ENCODE measurements at places on chromosomes 13 and 19. TPM values are rescaled to one million over a fixed set of nuclear protein-coding genes. Genes with fewer than 3 reads are reported as not detected.
A peak's percentile ranks its signal among the peaks of the same experiment; 100 is the strongest.

DNA sequence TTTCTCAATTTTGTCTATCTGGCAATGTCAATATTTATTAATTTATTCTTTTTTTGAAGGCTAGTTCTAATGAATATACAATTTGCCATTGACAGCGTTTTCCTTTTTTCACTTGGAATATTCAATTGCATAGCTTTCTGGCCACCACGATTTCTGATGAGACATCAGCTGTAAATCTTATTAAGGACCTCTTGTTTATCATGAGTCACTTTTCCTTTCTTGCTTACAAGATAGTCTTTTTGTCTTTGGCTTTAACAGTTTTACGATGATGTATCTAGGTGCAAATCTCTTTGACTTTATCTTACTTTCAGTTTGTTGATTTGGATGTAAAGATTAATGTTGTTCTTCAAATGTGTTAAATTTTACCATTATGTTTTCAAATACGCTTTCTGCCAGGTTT lies 991.6 kb upstream of the SLC10A2 start:
- no peak for DNase-seq
- no peaks in the 10 kb centered on the region for H3K4me1 ChIP-seq
- H3K27ac ChIP-seq = no peak overlapping the region
- no peak overlapping the region for H3K4me3 ChIP-seq
- no peaks in the 10 kb centered on the region for H3K36me3 ChIP-seq
- H3K27me3 ChIP-seq = no peaks in the 10 kb centered on the region

ALG5 gene
- total RNA-seq = 32.8 TPM

EFNA2 gene
- 0.66 TPM for total RNA-seq

BRME1 gene
- 1.6 TPM for total RNA-seq

RGS9BP gene
- 0.32 TPM for total RNA-seq

GRCh38 chr13:28136916-28137315 lies 1.4 kb upstream of the PAN3 start:
- H3K4me3 ChIP-seq = no peak overlapping the region
- H3K4me1 ChIP-seq = no peaks in the 10 kb centered on the region
- H3K27me3 ChIP-seq = no peaks in the 10 kb centered on the region
- no peak overlapping the region for H3K27ac ChIP-seq
- no peak for DNase-seq
- no peaks in the 10 kb centered on the region for H3K36me3 ChIP-seq

KLK2 gene
- total RNA-seq = 14.7 TPM

DNA sequence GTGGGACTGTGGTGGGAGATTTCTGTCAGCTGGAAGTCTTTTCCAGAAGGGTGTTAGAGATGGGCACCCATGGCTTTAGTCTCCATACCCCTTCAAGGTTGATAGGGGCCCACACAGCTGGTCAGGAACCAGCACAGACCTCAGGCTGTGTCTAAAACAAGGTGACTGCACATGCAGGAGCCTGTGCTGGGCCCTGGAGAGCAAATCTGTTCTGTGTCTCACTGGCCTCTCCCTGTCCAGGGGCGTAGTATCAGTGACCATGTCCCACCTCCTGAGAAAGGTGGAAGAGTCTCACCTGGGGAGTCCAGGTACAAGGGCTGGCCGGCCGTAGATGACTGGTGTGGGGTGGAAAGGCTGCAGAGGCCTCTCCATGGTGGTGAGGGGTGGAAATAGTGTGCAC lies 19.4 kb downstream of the ZNF175 start:
- no peaks in the 10 kb centered on the region for H3K27me3 ChIP-seq
- DNase-seq = no peak
- H3K36me3 ChIP-seq = no peaks in the 10 kb centered on the region

NLRP9 gene
- total RNA-seq = not detected

- H3K36me3 ChIP-seq = no peaks in the 10 kb centered on the region
- no peak for DNase-seq
- no peaks in the 10 kb centered on the region for H3K4me1 ChIP-seq
Observed at GRCh38 chr13:22427783-22428182, 753.0 kb upstream of the SGCG start.

DNA sequence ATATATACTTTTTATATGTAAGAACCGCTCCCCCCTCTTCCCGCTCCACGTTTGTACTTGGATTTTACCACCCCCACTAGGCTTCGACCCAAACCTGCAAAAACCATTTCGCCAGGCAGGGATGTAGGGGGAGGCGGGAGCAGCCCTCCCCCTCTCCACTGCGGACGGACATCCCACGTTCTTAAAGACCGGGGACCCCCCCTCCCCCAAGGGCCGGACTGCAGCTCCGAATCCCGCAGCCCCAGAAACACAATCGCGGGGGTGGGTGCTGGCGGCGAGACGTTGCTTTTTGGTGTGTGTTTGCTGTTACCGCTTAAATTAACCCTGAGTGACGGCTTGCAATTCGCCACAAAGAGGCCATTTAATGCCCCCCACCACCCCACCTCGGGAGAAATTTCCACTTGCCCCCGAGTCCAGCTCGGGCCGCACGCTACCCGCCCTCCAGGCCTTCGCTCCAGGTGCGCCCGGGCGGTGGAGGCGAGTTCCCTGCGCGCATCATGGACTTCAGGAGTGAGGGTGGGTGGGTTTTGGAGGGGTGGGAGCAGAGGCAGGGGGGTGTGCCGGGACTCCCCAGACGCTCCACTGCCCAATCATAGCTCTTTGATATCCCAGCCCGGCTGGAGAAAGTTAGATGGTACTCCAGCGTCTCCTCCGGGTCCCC lies 15.8 kb downstream of the NFIX start:
- no peaks in the 10 kb centered on the region for H3K27me3 ChIP-seq
- no peaks in the 10 kb centered on the region for H3K36me3 ChIP-seq
- H3K4me3 ChIP-seq = peak overlapping the region; percentile 45
- DNase-seq = no peak
- peaks cover 53% of the 10 kb centered on the region for H3K4me1 ChIP-seq

DNA sequence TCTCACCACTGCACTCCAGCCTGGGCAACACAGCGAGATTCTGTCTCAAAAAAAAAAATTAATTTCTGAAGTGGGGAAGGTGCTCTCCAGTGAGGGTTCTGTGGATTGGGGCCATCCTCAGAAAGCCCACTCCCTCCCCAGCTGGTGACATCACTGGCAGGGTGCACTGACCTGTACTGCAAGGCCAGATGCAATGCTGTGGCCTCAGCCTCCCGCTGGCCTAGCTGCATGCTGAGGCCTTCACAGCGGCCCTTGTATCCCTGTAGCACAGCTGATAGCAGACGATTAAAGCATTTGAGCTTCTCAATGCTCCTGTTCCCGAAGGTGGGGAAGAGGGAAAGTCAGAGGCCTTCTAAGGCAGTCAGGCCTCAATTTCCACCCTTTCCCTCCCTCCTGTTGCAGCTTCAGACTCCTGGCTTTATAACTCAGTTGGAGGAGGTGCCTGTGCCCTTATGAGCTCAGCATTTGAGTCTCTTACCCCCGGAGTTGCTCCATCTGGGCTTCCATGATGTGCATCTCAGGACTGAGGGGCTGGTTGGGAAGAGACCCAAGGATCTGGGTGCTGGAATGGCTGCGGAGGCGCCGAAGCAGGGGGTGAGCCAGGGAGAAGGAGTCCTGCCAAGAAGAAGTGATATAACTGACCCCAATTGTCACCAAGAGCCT lies 5.3 kb downstream of the USHBP1 start:
- H3K27me3 ChIP-seq = no peaks in the 10 kb centered on the region
- no peak overlapping the region for H3K4me3 ChIP-seq
- no peaks in the 10 kb centered on the region for H3K4me1 ChIP-seq
- no peaks in the 10 kb centered on the region for H3K36me3 ChIP-seq
- no peak for DNase-seq
- no peak overlapping the region for H3K27ac ChIP-seq
